ENCODE measurements at places on chromosomes 3 and 15.

- no peak for DNase-seq
Observed at GRCh38 chr15:83846847-83847246, 192.9 kb downstream of the ADAMTSL3 start.

- no peak for DNase-seq
Observed at GRCh38 chr3:139948898-139949297, 13.9 kb downstream of the CLSTN2 start.

GRCh38 chr3:31227131-31227562 is 305.6 kb upstream of the STT3B start:
- no peak for DNase-seq

DNA sequence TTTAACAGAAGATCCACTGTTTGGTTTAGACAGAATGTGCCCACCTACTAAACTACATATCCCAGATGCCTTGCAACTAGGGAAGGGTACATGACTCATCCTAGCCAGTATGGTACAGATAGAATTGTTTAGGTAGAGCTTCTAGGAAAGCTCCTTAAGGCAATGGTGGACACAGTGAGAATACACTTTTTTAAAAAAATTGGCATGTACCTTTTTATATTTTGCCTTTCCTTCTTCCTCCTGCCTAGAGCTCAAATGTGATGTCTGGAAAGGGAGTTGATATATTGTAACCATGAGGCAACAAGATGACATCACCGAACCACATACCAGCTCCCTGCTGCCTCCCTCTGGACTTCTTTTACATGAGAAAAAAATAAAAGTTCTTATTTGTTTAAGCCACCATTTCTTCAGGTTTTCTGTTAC is 14.4 kb upstream of the C3orf80 start:
- no peak for DNase-seq

DNA sequence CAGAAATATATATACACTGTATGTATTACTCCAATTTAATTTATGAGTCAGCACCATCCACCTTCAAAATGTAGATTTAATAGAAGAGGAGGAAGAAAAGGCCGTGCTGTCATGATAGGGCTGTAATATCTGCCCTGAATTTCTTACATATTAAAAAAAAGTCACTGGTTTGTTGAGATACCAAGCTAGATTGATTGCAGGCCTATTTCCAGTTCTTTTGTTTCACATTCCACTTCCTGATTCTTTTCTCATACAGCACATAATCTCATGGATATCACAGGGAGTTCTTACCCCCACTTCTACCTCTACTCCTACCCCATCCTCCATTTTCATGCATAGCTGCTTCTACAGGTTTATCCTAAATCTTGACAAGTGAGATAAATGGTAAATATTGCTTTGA is 290.3 kb downstream of the ZBTB20 start:
- DNase-seq: no peak

DNA sequence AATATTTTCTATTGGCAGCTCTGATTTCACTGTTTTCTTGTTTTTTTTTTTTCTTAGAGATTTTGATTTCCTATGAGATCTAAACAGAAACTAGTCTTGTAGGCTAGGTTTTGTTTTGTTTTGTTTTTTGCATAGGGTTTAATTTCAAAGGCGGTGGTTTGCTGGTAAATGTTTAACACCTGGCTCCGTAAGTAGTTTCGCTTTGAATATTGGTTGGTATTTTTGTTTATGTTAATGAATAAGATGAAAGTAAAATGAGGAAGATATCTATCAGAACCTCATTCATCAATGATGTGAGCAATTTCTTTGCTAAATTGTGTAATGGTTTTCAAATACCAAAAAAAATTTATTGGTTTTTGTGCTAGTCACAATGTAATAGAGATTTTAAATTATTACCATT is 39.7 kb upstream of the TM4SF1 start:
- no peak for DNase-seq

DNA sequence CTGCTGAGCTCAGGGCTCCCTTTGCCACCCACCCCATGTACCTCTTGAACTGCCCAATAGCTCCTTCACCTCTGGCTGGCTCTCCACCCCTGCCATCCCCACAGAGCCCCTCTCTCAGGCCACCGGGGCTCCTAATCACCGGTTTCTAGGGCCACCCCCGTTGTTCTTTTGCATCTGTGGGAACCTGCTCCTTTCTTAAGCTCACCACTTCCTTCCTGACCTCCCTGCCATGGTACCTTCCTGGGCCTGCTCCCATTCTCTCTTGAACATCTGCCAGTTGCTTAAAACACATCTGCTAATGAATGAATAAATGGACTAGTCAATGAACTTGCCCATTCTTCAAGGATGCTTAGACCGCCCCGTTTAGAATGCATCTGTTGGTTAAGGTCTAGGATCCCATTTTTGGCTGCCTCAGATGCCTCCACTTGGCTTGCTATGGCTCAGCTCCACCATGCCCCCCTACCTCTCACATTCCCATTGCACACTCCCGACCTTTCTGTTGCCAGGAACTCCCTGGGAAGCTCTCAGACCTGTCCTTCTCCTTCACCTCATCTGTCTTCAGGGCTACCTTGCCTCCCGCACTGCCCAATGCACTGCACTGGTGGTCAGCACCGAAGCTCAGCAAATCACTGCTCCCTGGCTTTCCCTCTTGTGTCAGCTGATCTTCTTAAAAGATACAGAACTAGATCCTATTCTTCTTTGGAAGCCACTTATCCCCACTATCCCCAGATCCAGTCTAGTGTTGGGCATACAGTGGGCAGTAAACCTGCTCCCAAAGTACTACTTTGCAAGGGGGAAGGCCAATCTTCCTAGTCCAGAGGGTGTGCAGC is 9.1 kb downstream of the AMOTL2 start:
- no peak for DNase-seq

DNA sequence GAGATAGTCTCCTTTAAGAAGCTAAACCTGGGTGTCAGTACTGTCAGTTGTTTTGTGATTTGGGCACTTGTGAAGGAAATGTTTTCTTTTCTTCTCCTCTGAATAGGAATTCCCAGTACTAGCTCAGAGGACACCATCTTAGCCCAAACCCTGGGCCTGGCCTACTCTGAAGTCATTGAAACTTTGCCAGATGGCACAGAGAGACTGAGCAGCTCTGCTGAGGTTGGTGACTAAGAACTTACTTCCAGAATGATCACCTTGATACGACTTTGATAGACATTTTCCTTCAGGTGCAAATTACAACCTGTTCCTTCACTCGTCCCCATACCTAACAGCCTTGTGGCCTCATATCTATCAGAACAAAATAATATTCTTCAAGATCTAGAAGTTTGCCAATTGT is 100.2 kb downstream of the LARS2 start:
- DNase-seq: no peak

GRCh38 chr3:115330430-115330829 is 183.3 kb upstream of the ZBTB20 start:
- no peak for DNase-seq

- no peak for DNase-seq
Observed at GRCh38 chr15:78637776-78638435, 3.1 kb downstream of the CHRNB4 start.

GRCh38 chr15:95267481-95267880 is 1036.1 kb downstream of the MCTP2 start:
- DNase-seq: no peak

DNA sequence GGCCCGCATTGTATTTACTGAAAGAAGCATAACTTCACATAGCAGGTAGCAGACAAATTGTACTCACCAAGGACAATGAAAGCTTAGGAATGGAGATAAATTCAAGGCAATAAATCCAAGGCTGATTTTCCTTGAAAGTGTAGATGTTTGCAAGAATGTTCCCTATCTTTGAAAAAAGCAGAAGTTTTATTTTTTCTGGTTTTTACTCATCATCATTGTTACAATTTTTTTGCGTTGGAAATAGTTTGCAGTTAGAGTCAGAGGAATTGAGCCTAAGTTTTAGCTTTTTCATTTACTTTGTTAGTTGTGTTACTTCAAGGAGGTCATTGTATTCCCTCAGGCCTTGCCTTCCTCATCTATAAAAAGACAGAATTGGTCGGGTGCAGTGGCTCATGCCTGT is 213.9 kb upstream of the TBL1XR1 start:
- no peak for DNase-seq

DNA sequence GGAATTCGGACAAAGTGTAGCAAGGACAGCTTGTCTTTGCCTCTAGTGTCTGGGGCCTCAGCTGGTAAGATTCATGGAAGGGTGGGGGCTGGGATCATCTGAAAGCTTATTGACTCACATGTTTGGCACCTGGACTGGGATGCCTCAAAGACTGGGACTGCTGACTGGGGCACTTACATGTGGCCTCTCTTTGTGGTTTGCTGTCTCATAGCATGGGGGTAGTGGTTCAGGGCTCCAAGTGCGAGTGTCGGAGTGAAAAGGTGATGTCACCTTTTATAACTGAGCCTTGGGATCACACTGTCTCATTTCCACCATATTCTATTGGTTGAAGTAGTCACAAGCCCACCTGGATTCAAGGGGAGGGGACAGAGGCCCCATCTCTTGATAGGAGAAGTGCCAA is 6.8 kb downstream of the MFSD1 start:
- no peak for DNase-seq

GRCh38 chr15:67105991-67106763 is 40.8 kb downstream of the SMAD3 start:
- DNase-seq: no peak

DNA sequence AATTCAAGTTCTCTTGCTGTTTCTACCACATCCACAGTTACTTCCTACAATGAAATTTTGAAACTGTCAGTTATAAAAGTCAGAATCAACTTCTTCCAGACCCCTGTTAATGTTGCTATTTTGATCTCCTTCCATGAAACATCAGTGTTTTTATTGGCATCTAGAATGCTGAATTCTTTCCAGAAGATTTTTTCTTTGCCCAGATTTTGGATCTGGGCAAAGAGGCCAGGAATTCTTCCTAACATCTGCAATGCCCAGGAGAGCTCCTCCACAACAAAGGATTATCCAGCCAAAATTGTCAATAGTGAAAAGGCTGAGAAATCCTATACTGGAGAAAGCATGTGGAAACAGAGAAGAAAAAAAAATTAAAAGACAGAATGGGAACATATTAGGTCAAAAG is 75.5 kb downstream of the SERPINI1 start:
- no peak for DNase-seq

- no peak for DNase-seq
Observed at GRCh38 chr3:185677146-185677829, 91.2 kb downstream of the SENP2 start.

- no peak for DNase-seq
Observed at GRCh38 chr15:29106551-29107290, 162.9 kb downstream of the NSMCE3 start.

Data from stimulated activated CD8-positive, alpha-beta memory T cell treated with anti-CD3 and anti-CD28 coated beads, Interleukin-7, amount 100 ng/mL, for 1 hour (primary cell).